ENCODE measurements at places on chromosomes 1 and 21.
A peak's percentile ranks its signal among the peaks of the same experiment; 100 is the strongest.

GRCh38 chr21:27108228-27108627 lies 141.3 kb upstream of the ADAMTS5 start:
- no peak for DNase-seq

- no peak for DNase-seq
Observed at GRCh38 chr1:227948493-227949260, 945 bp upstream of the WNT9A start.

- DNase-seq = no peak
Observed at GRCh38 chr1:230157420-230158390, 90.7 kb downstream of the GALNT2 start.

DNA sequence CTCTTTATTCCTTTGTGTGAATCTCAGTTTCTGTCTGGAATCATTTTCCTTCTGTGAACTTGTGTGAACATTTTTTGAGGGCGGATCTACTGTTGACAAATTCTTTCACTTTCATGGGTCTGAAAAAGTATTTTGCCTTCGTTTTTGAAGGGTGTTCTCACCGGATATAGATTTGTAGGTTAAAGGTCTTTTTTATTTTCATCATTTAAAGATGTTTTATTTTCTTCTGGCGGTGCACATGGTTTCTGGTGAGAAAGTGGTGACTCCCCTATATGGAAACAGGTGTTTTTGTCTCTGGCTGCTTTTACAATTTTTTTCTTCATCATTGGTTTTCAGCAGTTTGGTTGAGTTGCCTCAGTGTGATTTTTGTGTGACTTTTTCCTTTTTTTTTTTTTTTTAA lies 94.9 kb downstream of the DYRK1A start:
- peak; percentile 11 for DNase-seq

GRCh38 chr1:193614817-193615216 lies 428.4 kb upstream of the B3GALT2 start:
- DNase-seq = peak; percentile 22

GRCh38 chr1:65069011-65069565 lies 78.9 kb upstream of the AK4 start:
- no peak for DNase-seq

GRCh38 chr1:11522400-11523235 lies 43.7 kb downstream of the DISP3 start:
- no peak for DNase-seq

DNA sequence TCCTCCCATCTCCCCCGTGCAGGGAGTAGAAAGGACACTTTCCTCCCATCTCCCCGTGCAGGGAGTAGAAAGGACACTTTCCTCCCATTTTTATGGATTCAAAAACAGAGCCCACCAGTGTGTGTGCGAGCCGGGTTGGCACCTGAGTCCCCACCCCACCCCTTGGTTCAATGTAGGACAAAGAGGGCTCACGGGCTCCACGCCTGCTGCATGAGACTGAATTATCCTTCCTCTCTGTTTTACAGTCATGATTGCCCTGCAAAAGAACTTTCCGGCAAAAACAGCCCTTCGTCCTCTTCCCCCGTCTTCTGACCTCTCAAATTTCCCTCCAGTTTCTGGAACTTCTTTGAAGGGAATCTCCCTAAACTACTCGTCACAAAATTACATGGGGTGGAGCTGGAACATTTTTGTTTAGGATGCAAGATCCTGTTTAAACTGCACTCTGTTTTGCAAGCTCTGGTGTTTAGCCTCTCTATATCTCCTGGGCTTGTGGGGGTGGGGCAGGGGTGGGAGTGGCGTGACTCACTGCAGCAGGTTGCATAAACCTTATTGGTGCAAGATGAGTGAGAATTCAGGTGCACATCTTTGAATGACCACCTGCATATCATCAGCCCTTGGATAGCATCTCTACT lies 99.8 kb downstream of the PSMG1 start:
- peak; percentile 29 for DNase-seq

DNA sequence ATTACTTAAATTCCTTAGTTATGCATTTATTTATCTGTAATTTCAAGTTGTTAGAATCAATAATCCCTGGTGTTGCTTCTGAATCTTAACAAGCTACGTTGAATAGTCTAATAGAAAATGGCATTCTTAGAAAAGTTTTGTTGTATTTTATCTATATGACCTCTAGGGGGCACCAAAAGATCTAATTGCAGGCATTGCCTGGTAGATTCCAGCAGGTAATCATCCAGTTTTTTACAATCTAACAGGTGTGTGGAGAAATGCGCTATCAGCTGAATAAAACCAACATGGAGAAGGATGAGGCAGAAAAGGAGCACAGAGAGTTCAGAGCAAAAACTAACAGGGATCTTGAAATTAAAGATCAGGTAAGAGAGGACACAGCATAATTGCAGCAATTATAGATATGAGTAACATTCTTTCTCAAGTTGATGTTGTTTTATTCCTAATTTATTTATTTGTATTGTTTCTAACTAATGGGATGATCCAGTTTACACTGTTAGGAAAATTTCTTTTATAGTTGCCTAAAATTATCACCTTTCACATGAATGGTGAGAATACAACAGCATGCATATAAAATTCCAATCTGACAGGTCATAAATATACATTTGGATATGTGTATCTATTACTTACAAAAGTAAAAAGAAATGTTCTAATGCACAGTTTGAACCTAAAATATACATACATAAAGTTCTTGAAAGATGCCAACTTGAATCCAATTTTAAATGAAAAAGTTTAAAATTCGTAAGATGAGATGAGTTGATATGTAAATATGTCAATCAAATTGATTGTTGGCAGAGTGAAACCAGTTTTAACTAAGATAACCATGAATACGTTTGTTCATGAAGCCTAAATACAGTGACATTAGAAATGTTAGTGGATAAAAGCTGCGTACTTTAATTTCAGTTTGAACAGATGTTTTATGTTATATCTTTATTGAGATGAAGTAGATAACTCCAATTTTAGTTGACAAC lies 88.4 kb downstream of the SDCCAG8 start:
- peak; percentile 39 for DNase-seq

DNA sequence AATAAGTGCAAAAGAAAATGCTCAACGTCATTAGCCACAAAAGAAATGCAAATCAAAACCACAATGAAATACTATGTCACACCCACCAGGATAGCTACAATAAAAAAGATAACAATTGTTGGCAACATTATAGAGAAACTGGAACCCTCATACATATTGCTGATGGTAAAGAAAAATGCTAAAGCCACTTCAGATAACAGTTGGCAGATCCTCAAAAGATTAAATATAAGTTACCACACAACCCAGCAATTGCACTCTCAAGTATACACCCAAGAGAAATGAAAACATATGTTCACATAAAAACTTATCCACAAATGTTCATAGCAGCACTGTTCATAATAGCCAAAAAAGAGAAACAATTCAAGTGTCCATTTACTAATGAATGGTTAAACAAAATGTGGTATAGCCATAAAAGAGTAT lies 20.7 kb downstream of the TRIM33 start:
- DNase-seq = no peak

DNA sequence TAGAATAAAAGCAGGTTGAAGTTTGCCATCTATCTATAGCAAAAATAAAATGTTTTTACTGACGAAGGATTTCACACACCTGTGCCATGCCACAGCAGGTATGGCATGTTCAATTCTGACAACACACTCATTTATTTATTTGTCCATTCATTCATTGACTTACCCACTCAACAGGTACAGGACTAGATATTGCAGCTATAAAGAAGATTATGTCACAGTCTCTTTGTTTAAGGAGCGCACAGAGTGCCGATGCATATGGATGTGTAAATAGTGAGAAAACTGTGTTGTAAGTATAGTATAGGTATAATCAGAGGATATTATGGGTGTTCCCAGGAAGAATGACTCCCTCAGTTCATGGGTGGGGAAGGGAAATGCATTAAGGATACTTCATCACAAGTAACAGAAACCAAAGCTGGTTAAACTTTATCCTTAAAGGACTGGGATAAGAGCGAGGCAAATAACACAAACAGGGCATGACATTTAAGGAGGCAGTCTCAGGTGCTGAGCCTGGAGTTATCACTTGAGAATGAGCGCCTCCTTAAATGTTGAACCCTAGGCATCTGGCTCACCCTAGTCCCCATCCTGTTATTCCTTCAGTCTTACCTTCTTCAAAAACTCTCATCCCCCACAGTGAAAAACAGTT lies 7.9 kb upstream of the ZRANB2 start:
- DNase-seq = no peak

DNA sequence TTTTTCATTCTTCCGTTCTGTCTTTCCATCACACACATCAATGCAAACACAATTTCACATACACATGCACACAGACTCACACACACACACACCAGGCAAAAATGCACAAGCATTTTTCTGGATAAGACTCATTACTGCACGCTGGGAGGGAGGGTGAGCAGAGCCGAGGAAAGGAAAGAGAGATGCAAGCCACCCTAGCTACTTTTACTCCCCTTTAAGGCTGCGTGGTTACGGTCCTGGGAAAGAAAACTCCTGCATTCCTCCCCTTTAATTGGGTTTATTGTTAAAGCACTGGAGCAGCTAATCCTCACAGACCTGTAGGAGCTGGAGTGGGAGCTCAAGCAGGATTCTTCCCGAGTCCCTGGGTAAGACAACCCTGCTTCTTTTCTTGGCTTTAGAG lies at the start of gene CAMK1G:
Gene CAMK1G, plus strand, starts transcription at position 307 of the 400 bp plus-strand sequence. CDS start 11,270 bp downstream, outside the sequence.
- peak; percentile 85 for DNase-seq

DNA sequence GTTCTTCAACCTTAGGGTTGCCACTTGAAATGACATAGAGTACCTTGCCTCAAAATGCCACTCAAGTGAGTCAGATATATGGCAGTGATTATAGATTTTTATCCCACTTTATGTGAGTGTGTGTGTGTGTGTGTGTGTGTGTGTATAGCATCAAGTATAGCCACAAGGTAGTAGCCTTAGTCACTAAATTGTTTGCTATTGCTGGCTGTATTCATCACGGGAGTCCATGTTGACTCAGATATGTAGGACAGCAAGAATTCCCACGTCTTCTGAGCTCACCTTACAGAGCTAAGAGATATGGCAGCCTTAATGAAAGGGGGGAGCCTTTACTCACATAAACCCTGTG lies 9.3 kb downstream of the ETS2 start:
- peak; percentile 54 for DNase-seq

GRCh38 chr1:42924851-42925760 lies 33.6 kb downstream of the SLC2A1 start:
- no peak for DNase-seq

GRCh38 chr21:41277846-41278245 lies 38.8 kb upstream of the FAM3B start:
- no peak for DNase-seq

DNA sequence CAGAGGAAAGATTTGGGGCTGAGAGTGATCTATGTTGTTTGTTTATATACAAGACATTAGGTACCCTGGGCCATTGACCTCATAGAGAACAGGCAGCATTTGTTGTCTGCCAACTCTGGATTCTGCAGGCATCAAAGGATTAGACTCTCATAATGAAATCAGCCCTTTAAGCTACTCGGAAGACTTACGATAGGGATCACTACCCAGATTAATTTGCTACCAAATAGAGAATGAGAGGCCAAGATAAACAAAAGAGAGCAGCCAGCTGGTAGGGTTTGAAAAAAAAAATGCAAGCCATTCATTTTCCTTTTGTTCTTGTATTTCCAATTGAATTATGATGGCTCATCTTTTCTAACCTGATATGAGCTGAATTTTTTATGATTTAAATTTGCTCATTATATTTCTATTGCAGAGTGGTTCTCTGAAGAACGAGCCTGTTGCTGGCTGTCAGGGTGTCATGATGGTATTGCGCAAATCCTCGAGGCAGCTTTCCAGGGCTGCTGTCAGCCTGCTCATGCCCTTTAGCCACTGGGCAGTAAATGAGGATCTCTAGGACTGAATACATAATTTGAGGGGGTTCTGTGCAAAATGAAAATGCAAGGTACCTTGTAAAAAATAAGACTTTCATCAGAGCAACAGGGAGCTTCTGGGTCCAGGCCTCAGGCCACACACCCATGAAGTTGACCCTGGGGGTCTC lies 116.4 kb upstream of the KCNJ15 start:
- DNase-seq = no peak

DNA sequence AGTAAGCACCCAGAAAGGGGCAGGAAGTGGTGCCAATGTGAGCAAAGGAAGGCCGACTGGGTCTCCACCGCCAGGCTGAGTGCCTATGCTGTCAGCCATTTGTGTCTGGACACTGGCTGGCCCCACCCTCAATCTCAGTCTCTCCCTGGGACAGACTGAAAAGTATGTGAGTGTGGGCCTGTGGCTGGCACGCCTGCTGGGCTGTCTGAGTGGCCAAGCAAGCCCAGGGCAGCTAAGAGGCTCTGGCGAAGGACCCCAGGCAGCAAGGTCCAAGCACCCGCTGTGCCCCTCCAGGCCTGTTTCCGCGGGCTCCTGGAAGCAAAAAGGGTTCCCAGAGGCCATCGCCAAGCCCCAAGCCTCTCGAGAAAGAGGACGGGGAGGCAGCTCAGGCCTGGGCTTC lies 93.3 kb upstream of the VAMP3 start:
- DNase-seq = no peak

DNA sequence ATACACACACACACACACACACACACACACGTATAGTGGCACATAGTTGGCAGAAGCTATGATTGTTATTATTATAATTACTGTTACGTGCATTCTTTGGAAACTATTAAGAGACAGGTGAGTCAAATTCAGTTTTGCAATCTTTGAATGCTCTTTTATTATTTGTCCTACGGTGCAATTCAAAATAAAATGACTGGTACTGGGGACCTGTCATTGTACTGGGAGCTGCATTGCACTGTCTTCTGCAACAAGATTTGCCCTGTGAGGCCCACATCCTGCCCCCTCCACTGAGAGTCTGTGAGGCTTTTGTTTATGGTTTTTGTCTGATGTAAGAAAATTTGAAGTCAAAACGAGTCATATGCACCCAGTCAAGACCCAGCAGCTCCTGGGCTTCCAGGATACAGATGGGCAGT lies 1.9 kb downstream of the LY9 start:
- DNase-seq = no peak

DNA sequence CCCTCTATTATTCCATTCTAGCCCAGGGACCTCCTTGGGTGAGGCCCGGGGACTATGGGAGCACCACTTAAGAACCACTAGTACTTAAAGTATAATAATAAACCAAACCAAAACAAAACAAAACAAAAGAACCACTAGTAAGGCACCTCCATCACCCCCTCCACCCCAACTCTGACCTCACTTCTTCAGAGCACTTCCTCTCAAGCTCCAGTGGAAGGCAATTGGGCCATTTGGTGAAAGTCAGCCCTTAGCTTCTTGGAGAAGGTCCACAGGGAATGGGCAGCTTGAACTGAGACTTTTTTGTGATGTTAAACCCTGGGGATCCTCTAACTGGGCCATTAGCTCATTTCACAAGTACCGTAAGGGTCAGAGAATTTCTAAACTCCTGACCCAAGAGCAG lies 237.3 kb downstream of the RHOU start:
- DNase-seq = no peak

DNA sequence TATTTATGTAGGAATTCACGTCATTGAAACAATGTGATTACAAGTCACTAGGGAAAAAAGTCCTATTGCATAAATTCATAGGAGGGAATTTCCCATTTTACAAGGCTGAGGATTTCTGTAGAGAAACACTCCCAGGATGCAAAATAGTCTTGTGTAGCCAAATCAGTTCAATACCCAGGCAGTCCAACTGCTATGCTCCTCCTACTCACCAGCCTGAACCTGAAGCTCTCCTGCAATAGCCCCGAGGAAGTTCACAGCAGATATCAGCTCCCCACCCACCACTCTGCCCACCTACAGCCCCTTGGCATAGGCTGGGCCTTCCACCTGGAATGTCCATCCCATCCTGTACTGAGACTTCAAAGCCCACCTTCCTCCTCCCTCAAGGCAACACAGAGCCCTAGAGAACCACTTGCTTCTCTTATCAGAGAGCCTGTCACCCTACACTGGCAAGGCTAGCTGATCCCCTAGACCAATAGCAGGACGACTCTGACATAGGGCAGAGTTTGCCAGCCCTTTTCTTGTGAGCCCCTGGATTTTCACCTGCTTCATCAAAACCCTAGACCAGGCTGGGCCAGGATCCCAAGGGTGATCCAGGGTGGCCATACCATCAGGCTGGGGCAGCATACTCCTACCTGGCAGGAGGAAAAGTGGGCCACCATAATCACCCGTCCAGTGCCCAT lies 1.5 kb downstream of the LSS start:
- DNase-seq = peak; percentile 44
